ENCODE measurements at places on chromosomes 12 and 14. TPM values are rescaled to one million over a fixed set of nuclear protein-coding genes. Genes with fewer than 3 reads are reported as not detected.

The SRRM4 gene
- not detected for total RNA-seq

The SLIRP gene
- 247 TPM for total RNA-seq

The FAM161B gene
- 2.2 TPM for total RNA-seq

The KRT3 gene
- not detected for total RNA-seq

The KRT6C gene
- 7.6 TPM for total RNA-seq

Measured in foreskin keratinocyte (primary cell).